ENCODE measurements at places on chromosomes 16 and 17. TPM values are rescaled to one million over a fixed set of nuclear protein-coding genes. Genes with fewer than 3 reads are reported as not detected.

GRCh38 chr16:30087181-30087898 lies 4.4 kb downstream of the TBX6 start:
- no peak for DNase-seq

The SPN gene
- total RNA-seq: not detected

DNA sequence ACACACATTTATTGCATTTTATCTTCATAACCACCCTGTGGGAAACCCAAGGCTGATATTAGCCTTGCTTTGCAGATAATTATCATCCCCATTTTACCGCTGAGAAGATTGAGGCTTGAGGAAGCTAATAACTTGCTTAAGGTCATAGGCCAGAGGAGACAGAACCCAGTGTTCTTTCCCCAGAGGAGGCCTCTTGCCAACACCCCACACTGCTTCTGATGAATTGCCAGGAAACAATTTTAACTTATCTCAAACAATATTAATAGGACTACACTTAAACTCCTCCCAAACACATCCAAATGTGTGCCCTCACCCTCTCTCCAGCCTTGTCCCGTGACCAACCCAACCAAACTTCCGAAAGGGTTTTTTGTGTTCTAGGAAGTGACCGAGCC lies 2.1 kb upstream of the SPG7 start:
- DNase-seq: no peak

DNA sequence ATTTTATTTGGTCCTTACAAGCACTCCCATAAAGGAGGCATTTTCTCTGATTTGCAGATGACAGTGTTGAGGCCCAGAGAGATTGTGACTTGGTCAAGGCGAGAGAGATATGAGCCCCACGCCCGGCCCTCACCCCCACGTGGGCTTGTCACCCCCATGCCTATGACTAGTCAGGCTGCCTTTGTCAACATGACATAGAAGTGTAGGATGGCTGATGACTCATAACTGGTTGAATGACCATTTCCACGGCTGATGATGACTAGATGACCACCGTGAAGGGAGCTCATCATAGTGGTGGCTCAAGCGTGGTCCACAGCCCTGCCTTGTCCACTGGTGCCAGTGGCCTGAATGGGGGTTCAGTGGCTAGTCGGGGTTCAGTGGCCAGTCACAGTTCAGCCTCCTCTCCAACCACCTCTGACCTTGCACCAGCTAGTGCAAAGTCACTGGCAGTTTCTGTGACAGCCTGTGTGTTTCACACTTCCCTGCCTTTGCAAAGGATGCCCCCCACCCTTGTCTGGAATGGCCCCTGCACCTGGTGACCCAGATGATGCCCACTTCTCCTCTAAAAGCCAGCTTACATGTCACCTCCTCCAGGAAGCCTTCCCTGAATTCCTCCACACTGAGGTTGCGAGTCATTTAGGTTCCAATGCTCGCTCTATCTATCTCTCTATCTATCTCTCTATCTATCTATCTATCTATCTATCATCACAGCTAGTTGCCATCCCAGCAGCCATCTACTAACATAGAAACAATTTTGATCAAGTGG lies 3.8 kb upstream of the WSCD1 start:
- DNase-seq: no peak

DNA sequence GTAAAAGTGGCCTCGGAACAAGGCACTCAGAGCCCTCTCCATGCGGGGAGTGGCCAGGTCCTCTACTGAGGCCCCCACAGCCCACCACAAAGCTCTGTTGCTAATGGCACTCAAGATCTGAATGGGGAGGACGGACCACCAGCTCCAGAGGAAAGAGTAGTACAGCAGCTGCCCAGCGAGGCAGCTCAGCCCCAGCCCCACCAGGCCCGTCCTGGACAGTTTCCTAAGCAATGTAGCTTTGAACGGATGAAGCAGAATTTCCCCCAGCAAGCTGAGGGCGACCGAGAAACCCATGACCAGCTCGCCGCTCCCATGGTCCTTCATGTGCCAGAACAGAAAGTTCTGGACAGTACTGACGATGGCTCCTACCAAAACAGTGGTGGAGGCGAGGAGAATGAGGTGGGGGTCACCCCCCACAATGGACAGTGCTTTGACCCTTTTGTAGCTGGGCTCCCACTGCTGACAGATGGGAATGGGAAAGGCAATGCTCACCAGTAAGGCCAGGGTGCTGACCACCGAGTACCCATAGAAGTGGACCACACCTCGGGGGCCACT lies 1.5 kb downstream of the MFSD6L start:
- DNase-seq: no peak

The ATP2A1 gene
- 0.53 TPM for total RNA-seq

DNA sequence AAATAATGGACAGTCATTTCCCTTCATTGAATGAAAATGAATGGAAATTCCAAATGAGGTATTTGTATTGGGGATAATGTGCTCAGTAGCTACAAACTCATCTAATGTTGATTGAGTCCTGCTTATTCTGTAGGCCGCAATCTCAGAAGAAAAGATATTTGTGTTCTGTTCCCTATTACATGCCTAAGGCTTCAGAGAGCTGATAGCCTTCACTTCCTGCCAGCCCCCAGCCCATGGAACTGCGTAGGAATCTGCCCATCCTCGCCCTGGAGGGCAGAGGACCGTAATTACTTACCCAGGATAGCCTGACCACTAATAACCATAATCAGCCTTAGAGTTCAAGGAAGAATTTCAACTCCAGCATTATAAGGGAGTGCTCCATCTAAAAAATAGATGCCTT lies 17.9 kb upstream of the SNTB2 start:
- no peak for DNase-seq

DNA sequence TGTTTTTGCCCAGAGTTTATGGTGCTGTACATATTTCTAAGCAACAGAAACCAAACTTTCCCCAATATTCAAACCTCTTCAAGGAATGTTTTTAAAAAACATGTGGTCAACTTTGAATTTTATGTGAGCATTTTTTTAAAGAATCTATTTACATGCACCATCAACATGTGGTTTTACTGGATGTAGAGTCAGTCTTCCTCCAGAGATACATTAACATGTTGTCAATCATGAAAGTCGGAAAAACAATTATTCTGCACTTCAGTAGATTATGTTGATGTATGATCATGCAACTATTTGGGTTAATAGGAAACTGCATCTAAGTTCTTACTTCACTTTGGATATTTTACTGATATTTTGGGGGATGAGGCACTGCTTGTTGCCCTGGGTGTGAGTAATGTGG lies 208.6 kb downstream of the FOXL1 start:
- no peak for DNase-seq

DNA sequence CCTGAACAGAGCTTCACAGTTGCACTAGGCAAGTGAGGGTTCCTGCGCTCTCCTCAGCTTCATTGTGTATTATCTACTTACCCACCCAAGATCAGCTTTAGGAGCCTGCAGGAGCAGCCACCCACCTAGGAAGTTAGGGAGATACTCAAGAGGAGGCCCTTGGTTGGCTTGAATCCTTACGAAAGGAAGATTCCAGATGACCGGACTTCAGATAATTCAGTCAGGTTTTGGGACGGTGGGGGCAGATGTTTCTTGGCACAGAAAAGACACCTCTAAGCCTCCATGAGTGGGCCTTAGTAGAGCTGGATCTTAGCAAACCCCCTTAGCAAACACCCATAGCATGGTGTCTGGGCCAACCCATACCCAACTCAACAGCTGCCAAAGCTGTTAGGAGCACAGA lies 2.4 kb upstream of the CBFB start:
- no peak for DNase-seq

- DNase-seq: no peak
These were observed 17.2 kb downstream of the SREBF1 start for GRCh38 chr17:17819561-17819995.

DNA sequence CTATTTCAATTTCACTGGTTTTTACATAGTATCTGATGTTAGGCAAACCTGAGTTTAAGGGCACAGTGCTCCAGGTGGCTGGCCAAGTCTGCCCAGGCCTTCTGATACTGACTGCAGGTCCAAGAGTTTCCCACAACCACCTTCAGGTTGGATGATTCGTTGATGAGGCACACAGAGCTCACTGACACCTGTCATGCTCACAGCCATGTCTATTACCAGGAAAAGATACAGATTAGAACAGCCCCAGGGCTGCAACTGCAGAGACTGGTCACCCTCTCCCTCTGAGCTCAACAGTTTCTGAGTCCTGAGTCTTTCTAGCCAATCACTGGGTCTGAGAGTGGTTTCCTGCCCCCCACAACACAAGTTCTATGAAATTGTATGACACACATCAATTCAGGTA lies 37.2 kb downstream of the MEAK7 start:
- no peak for DNase-seq

DNA sequence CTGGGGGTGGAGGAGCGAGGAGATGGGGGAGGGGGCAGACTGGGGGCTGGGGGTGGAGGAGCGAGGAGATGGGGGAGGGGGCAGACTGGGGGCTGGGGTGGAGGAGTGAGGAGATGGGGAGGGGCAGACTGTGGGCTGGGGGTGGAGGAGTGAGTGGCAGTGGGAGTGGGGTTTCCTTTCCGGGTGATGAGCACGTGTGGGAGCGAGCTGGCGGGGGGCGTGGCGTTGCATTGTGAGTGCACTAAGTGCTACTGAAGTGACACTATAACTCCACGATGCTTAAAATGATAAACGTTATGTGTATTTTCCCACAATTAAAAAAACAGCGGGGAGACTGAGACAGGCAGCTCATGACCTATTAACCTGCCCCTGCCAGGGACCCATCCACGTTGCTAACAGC lies 46.3 kb downstream of the CBFA2T3 start:
- DNase-seq: no peak

- DNase-seq: no peak
These were observed 33.5 kb upstream of the MON1B start for GRCh38 chr16:77157346-77158058.

DNA sequence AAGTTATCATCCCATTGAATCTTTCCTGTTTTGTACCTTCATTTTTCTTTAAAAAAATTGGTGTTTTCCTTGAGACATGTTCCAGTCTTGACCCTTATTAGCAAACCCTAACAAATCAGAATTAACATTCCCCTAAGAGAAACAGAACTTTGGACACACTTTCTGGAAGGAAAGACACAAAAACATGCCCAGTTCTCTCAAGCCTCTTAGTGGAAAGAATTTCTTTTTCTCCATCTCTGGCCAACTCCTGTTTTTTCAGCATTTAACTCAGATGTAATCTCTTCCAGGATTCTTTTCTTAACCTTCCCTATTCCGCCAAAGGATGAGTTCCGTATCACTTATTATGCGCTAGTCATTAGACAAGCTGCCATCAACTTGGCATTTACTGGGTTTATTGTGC lies 23.9 kb upstream of the CDH8 start:
- no peak for DNase-seq

DNA sequence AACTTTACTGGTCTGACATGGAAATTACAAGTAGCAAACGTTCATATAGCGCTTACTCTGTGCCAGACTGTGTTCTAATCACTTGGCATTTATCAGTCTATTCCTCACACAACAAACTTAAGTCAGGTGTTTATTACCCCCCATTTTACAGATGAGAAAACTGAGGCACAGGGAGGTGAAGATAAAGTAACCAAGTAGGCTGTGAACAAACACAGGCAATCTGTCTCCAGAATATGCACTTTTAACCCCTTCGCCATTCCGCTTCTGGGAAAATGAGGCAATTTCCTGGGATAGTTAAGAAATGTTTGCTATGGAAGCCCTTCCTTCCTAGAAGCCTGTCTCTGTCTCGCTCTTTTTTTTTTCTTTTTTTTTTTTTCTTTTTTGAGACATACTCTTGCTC lies 12.2 kb upstream of the CXCL16 start:
- DNase-seq: no peak

DNA sequence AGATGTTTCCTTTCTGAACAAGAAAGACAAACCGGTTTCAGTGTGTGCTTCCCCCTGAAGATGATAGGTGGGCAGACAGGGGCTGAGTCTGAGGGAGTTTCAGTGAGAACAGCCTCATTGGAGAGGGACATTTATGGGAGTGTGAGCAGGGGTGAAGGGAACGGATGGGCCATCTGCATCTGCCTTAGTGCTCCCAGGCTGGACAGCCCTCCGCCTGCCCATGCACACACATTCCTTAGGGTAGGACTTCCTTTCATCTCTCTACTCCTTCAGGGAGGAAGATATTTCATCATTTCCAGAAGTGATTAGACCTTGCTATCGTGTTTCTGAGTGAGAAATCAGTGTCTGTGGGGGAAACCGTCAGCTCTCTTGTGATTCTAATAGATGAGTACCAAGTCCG lies 3.8 kb downstream of the SHISA6 start:
- no peak for DNase-seq

DNA sequence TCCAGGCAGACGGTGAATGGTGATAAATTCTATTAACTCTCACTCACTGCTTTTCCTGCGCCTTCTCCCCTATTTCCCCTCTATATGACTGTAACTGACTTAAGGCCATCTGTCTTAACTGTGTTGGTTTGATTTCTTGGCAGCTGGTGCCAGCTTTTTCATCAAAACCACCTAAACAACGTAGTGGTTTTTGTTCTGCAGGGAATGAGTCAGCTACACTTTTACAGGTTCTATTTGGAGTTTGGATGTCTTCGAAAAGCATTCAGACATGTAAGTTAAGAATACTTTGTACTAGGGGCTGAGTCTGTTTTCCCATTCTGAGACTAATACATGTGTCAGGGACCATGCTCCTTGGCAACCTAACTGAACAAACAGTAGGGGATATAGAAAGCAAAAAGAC lies 8.5 kb downstream of the REXO5 start:
- DNase-seq: no peak

The UTS2R gene
- not detected for total RNA-seq

DNA sequence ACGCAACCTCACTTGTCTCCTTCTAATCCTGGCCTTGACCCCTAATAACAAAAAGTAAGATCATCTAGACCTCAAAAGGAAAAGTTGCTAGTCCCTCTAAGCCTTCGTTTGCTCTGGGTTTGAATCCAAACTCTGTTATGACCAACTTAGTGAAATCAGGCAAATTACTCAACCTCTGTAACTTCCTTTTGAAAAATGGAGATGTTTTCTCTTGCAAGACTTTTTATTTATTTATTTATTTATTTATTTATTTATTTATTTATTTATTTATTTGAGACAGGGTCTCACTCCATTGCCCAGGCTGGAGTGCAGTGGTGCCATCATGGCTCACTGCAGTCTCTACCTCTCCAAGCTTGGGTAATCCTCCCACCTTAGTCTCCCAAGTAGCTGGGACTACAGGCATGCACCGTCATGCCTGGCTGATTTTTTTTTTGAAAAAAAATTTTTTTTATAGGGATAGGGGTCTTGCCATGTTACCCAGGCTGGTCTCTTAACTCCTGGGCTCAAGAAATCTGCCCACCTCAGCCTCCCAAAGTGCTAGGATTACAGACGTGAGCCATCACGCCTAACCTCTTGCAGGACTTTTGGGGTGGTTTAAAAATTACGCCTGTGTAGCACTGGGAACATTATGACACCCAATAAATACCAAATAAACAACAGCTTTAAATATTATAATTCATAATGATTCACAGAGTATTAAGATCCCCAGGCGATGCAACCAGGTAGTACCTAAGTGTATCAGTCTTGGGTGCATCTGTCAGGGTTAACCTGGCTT lies 63.4 kb downstream of the PITPNC1 start:
- no peak for DNase-seq
